ENCODE measurements at places on chromosomes 1 and 21. TPM values are rescaled to one million over a fixed set of nuclear protein-coding genes. Genes with fewer than 3 reads are reported as not detected.

Gene TTC24
- total RNA-seq, result not detected

Gene NTMT2
- not detected for total RNA-seq

Gene TFF2
- not detected for total RNA-seq

Gene SLAMF8
- total RNA-seq, result not detected

Gene APOBEC4
- not detected for total RNA-seq

Gene SH2D5
- 17.6 TPM for total RNA-seq

Gene PLEKHM2
- total RNA-seq, result 16.2 TPM

Gene KCNA3
- total RNA-seq, result not detected

Gene DNAI4
- total RNA-seq, result 0.55 TPM

Gene TFAP2E
- 0.40 TPM for total RNA-seq

Gene HPCA
- total RNA-seq, result 0.25 TPM

Gene NFIA
- total RNA-seq, result 4.8 TPM

Gene PROX1
- total RNA-seq, result 0.18 TPM

Gene CD101
- total RNA-seq, result 0.45 TPM

Gene RHD
- total RNA-seq, result not detected

Gene SNX7
- 24.6 TPM for total RNA-seq

Gene SPATA21
- not detected for total RNA-seq

Gene GPR137B
- total RNA-seq, result 17.1 TPM

Gene TNFSF4
- total RNA-seq, result 0.05 TPM

Gene ADAMTS4
- not detected for total RNA-seq

Gene NID1
- 6.7 TPM for total RNA-seq

Gene AVPR1B
- not detected for total RNA-seq

Gene OR2T4
- total RNA-seq, result not detected

Gene FAM151A
- 0.15 TPM for total RNA-seq

Gene DNASE2B
- not detected for total RNA-seq

Gene CELA2A
- total RNA-seq, result not detected

Gene NECTIN4
- total RNA-seq, result 2.9 TPM

Gene VWA5B1
- not detected for total RNA-seq

Gene DMRTA2
- 0.22 TPM for total RNA-seq

Gene AGT
- total RNA-seq, result not detected

Gene SGIP1
- not detected for total RNA-seq

Gene INAVA
- total RNA-seq, result 43.1 TPM

Gene MCOLN2
- 1.7 TPM for total RNA-seq

Gene ZDHHC18
- total RNA-seq, result 40.5 TPM

Gene SLC19A1
- 21.8 TPM for total RNA-seq

Gene KIAA0040
- total RNA-seq, result 0.56 TPM

Gene TMEM52
- 0.82 TPM for total RNA-seq

Gene FMN2
- total RNA-seq, result 4.4 TPM

Gene LRRC53
- not detected for total RNA-seq

Gene CDK18
- 1.0 TPM for total RNA-seq

All from A549 treated with ZK216348 at 1 μM for 4 hours (cell line).